ENCODE measurements at places on chromosomes 16 and 17.

GRCh38 chr17:45575126-45575885 is 84.8 kb upstream of the PLEKHM1 start:
- DNase-seq: no peak

GRCh38 chr17:74825952-74826719 is 33.5 kb downstream of the GRIN2C start:
- DNase-seq: no peak

DNA sequence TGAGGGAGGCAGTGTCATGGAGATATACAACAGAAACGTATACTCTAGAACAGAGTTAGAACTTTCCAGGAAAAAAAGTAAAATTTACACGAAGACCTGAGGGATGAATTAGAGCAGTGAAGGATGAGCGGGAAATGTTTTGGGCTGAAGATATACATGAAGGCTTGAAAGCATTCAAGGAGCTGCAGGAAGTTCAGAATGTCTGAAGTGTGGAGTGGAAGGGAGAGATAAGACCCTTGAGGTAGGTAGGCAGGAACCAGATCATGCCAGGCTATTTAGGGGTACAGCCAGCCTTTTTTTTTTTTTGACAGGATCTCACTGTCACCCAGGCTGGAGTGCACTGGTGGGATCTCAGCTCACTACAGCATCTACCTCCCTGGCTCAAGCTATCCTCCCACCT is 3.2 kb upstream of the NLK start:
- no peak for DNase-seq

GRCh38 chr17:79325709-79326430 is 251.2 kb downstream of the ENGASE start:
- DNase-seq: peak; percentile 32

GRCh38 chr17:28069061-28069460 is 26.6 kb downstream of the NLK start:
- DNase-seq: no peak

- peak; percentile 60 for DNase-seq
These were observed 43.6 kb downstream of the TBC1D16 start for GRCh38 chr17:79991924-79992648.

GRCh38 chr16:23949630-23950290 is 114.0 kb downstream of the PRKCB start:
- no peak for DNase-seq
